ENCODE measurements at places on chromosomes 5 and 9.

DNA sequence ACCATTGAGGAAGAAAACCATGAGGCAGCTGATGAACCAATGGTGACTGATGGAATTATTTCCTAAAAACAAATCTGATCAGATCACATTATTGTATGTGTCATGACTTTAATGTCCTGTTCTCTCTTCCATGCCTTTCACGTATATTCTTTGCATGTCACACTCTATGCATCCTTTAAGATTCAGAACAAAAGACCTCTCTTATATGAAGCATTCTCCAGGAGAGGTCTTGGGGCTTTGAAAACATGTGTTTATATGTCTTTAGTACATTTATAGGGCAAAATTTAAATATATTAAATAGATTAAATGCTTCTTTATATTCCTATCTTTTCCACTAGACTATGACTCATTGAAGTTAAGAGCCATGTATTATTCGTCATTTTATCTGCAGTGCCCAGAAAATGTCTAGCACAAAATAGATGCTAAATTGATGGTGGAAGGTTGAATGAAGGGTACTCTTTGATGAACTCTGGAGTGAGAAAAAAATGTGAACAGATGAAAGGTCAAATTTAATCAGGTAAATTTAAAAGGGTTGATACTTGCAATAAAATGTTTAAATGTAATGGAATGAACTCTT, 196.3 kb downstream of the PSAT1 start:
- no peak for DNase-seq

DNA sequence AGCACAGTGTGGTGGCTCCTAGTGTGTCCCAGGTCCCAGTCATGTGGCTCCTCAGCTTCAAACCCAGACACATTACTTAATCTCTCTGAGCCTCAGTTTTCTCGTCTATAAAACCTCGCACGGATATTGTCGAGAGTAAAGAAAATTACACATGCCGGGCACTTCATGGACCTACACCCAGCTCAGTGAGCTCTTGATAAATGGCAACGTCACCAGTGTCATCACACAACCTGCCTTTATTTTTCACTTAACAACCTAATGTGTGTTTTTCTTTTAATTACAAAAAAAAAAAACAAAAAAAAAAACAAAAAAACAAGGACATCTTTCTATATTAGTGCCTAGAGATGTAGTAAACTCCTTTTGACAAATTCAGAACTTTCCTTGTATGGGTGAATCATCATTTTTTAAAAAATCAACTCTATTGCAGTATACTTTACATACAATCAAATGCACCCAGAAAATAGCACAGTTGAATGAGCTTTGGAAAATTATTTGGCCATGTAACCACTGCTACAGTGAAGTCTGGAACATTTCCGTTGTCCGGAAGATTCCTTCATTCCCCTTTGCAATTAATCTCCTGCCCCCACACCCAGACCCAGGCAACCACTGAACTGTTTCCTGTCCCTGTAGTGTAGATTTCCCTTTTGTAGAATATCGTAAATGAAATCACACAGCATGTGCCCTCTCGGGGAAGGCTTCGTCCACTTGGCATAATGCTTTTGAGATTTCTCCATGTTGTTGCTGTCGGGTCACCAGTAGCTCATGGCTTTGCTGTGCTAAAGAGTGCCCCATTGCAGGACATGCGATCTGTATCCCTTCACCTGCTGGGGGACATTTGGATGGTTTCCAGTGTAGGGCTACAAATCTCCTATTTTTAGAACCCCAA, 100.4 kb upstream of the LARP1 start:
- DNase-seq, result no peak

DNA sequence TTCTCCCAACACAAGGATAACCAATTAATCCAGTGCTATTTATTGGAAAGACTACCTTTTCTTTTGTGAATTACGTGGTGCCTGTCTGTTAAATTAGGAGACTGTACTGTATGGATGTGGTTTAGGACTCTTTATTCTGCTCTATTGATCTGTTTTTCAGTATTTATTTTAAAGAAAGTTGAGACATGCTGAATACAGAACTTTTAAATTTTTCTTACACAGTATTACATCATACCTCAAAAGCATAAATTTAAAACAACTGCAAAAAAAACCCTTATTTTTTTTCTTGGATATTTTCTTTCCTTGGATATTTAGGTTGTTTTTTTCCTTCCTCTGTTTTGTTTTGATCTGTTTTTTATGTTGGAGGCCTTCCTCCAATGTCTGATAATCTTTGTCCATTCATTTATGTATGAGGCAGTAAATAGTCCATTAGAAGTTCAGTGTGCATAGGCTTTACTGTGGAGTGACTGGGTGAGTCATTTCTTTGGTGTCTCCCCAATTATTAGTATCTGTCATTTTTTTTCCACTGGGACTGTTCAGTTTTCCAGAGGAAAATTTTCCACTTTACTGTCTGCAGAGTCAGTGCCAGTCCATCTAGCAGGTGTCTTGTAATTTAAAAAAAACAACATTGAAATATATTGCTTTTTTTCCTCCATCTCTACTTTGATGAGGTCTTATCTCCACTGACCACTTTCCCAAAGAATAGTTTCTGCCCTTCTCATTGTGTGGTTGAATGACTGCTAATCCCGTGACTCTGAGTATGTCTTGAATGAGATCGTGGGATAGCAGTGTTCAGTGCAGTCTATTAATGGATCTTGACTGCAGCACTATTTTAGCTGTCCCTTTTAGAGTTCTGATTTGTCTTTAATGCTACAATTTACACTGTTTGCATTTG, 15.2 kb downstream of the CYSTM1 start:
- no peak for DNase-seq

GRCh38 chr5:68259700-68260099, 44.1 kb downstream of the PIK3R1 start:
- DNase-seq, result no peak

DNA sequence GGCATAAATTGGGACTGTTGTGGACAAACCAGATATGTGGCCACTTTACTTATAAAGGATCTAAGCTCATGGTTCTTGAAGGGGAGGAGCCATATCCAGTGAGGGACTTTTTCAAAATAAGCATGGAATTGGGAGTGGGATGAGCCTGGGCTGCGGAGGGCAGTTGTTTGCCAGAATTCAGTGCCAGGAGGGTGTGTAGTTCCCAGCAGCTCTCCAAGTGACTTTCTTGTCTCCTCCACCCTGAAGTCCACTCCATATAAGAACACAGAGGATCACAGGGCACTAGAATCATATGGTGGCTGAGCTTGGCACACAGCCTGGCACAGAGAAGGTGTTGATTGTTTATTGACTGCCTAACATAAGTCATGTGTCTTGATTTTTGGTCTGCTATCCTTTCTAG, 121.1 kb downstream of the CAVIN4 start:
- DNase-seq, result no peak
